ENCODE measurements at places on chromosomes 5 and 9.

DNA sequence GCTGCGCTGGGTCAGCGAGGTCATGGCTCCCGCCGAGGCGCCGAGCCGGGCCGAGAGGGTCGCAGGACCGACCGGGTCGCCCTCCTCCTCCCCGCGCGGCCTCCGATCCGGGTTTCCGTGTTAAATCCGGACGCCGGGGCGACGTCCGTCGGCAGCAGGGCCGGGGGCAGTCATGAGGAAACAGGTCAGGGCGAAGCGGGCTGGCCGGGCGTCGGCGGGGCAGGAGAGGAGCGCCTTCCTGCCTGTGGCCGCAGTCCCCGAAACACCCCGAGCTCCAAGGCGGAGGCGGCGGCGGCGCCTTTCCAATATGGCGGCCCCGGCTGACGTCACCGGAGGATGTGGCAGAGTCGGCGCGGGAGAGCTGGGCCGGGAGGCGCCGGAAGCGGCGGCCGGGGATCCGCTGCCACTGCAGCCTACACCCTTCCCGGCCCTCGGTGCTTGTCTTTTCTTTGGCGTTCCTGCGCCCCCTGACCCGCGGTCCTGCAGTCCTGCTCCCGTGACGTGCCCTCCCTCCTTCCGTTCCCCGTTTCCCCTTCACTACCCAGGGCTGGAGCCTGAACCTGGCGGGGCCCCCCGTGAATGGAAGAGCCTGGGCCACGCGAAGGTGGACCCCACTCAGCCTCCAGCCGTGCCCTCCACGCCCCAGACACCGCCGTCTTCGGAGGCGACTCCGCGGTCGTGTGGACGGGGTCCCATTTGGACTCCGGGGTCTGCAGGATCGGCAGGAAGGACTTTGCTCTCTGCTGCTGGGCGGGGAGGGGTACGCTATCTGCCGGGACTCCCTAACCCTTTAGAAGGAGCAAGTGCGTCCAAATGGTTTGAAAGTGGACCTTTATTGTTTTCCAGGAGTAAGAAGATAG is at the start of gene GOLPH3:
TSS of gene GOLPH3 (minus strand) at position 309 of the 860 bp plus-strand sequence. CDS start at position 24, 285 bp downstream.
- peak; percentile 93 for DNase-seq

DNA sequence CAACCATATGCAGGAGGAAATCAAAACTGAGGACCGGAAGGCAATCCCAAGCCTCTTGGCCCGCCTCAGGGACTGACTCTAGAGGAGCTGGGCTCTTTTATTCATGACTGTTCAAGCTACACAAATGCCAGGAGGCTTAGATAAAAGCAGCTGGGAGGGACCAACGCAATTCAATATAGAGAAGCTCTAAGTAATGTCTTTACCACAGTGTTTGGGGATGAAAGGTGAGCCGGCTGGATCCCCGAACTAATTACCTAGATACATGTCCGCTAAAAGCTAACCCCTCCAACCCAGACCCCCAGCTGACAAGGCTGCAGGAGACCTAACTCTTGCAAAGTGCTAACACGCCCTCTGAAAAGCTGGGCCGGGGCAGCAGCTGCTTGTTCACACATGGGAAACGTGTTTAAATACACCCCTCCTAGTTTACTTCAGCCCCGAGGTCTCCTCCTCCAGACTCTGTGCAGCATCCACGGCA is 67.5 kb downstream of the TLE1 start:
- no peak for DNase-seq

GRCh38 chr9:130946766-130947617 is 7.9 kb upstream of the FIBCD1 start:
- DNase-seq, result no peak

DNA sequence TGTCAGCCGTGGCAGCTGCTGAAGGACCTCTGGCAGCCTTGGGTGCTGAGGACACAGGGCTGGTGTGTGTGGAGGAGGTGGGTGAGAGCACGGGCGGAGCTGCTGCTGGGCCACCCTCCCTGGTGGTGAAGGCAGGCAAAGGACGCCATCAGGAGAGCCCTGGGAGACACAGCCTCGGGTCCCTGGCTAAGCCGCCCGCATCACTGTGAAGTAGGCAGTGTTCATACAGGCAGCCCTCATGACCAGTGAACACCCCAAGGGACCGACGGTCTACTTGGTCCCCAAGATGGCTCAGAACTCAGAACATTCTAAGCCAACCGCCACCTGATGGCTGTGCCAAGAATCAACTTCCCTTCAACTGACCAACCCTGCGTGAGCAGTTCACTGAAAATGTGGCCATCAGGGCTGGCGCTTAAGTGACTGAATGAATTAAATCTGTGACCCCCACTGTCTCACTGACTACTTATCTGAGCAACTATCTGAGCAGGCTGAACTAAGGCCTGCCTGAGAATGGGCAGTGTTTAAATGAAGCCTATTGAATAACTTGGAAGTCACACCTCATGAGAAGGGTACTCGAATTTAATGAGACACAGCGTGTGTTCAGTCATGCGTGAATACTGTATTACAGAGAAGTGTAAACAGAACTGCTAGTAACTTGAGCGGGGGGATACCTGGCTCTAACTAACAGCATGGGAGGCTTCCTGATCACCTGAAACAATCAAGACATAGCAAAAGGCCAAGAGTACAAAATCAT is 54.7 kb upstream of the SIMC1 start:
- no peak for DNase-seq

- no peak for DNase-seq
Measured at GRCh38 chr5:167993771-167994170, 297.7 kb upstream of the WWC1 start.

DNA sequence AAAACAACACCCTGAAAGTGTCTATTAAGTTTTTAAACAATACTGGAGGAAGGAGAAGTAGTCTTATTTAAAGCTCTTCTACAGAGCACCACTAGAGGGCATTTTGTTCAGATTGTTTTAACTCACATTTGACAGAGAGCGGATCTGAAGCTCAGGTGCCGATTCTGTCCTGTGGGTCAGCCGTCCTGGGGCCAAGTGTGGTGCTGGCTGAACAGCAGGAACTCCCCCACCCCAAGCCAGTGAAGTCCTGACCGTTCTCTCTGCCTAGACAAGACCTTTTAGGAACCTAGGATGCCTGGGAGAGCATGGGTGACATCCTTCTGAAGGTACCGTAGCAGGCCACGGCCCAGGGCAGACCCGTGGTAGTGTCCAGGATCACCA is 3.9 kb downstream of the EXOC3 start:
- no peak for DNase-seq

DNA sequence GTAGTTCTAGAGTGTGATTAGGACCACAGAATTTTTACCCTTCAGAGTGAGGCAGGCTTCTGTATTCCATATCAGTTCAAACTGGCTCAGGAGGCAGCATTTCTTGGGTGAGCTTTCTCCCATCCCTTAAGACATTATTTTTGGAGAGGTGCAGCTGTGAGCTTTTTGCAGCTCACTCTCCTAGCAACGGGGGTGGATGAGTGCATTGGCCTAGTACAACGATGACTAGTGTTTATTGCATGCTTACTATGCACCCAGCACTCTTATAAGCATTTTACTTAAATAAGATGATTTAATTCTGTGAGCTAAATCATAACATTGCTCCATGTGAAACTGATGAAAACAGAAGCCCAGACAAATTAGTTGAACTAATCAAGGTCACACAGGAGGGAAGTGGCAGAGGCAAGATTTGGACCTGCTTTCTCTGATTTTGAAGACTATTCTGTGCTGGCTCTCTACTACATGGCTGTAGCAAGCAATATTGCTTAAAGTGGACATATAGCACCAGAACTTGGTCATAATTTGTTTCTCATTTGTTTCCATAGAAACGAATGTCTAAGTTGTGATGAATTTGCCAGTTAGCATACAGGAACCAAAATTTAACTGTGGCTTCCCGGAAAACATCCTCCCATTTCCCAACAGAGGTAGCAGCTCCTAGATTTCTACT is 372.1 kb upstream of the RIOK2 start:
- no peak for DNase-seq

- DNase-seq, result no peak
Measured at GRCh38 chr9:87704342-87704741, 21.6 kb upstream of the CTSL start.

DNA sequence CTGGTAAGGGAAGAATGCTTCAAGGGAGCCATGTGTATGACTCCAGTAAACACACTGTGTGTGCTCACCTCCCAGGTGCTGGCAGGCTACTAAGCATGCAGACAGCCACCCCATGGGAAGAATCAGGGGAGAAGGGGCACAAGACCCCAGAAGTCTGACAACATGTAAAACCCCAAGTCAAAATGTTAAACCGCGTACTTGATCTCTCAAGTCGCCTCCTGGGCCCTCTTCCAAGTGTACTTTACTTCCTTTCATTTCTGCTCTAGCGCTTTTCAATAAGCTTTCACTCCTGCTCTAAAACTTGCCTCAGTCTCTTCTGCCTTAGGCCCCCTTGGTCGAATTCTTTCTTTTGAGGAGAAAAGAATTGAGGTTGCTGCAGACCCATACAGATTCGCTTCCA is 31.3 kb downstream of the DAPK1 start:
- DNase-seq, result no peak

GRCh38 chr5:775961-776861 is 8.3 kb downstream of the ZDHHC11B start:
- DNase-seq, result no peak

DNA sequence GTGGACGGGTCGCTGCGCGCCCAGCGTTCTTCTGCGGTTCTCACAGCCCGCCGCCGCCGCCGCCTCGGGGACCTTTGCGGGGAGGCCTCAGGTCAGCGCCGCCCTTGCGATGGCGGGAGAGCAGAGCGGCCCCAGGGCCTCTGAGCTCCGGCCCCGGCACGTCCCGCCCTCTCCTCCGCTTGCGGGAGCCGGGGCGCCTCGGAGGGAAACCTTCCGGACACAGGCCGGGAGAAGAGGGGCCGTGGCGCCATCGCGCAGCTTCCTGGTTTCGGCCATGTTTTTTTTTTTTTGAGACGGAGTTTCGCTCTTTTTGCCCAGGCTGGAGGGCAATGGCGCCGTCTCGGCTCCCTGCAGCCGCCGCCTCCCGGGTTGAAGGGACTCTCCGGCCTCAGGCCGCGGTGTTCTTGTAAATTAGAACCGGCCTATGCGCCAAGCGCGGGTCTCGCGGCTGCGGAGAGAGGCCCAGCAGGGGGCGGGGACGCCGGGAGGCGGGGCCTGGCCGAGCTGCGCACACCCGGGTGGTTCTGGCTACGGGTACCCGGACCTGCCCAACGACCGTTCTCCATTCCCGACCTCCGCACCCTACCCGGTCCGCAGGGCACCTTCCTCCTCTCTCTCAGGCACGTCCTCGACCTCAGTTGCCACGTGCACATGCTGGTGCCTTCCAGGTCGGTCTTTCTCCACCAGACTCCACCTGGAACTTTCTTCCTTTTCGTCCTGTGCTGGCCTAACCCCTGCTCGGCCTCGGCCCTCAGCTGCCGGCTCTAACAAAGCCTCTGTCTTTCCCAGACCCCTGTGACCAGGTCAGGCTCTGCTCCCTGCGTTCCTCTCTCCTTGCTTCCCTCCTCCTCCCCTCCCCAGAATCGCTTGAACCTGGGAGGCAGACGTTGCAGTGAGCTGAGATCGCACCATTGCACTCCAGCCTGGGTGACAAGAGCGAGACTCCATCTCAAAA is 28.8 kb upstream of the MGAT1 start:
- DNase-seq, result peak; percentile 79

GRCh38 chr9:37037503-37038301 is 3.6 kb upstream of the PAX5 start:
- no peak for DNase-seq

DNA sequence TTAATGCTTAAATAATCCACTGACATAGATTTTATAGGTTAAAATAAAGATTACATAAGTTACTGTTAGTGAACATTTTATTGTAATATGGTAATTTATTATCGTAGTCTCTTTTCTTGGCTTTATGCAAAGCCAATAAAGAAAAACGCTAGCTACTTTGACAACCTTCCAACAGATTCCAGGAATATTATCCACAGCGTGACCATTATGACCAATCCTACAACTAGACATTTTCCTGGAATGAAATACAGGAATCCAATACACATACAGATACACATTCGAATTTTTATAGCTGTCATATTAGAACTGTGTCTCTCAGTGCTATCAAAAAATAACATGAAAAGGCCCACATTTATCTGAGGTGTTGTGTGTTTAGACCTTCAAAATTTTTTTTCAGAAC is 13.1 kb downstream of the RPS23 start:
- no peak for DNase-seq

DNA sequence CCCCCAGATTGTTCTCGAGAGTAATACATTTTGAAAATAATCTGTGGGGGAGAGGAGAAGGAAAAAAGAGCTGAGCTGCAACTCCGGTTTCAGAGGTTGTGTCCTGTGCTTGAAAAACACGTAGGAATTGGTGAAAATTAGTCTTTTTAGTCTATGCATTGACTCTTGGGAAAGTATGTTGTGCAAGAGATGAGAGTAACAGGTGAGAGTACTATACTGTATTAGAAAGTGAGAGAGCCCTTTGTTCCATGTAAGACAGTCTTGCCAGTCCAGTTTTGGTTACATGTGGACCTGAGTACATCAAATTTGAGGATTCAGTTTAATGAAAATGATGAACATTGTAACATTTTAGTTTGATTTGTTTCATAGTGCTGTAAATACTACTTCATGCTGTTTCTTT is 27.8 kb downstream of the ERBIN start:
- no peak for DNase-seq

GRCh38 chr5:111083323-111083722 is 8.8 kb upstream of the WDR36 start:
- no peak for DNase-seq

- DNase-seq, result no peak
Measured at GRCh38 chr5:127085796-127086195, 12.5 kb upstream of the C5orf63 start.

GRCh38 chr5:16589658-16590057 is 27.1 kb downstream of the RETREG1 start:
- no peak for DNase-seq

DNA sequence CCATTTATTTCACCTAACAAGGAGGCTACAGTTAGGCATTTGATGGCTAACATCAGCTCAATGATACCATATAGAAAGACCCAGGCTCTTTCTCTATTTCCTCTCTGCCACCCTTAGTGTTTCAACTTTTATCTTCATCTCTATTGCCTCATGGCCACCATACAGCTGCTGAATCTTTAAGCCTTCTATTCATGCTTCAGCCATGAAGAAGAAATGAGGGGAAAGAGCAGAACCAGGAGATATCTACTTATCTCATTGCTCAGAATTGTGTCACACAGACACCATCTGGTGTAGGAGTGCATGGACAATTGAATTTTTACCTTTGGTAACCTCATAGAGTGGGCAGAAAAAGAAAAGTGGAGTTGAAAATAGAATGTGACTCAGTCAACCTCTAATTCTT is 6.7 kb downstream of the GAPT start:
- DNase-seq, result no peak

DNA sequence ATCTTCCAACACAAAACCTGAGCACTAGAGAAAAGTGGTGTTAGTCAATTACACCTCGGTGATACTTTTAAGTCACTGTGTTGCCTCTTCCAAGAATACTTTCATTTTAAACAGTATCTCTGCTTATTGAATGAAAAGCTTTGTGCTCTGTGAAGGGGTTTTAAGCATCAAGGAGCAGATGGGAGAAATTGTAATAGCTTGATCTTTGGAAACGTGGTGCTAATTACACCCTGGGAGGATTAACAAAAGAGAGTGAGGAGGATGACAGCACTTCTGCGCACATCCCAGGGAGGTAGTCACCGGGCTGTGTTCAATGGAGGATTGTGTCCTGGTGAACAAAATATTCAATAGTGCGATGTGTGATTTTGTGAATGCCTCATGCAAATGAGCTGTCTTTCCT is 477.4 kb upstream of the ADAMTS16 start:
- no peak for DNase-seq

Measured in CD8-positive, alpha-beta T cell (primary cell).